ENCODE measurements at places on chromosomes 2 and 18.

DNA sequence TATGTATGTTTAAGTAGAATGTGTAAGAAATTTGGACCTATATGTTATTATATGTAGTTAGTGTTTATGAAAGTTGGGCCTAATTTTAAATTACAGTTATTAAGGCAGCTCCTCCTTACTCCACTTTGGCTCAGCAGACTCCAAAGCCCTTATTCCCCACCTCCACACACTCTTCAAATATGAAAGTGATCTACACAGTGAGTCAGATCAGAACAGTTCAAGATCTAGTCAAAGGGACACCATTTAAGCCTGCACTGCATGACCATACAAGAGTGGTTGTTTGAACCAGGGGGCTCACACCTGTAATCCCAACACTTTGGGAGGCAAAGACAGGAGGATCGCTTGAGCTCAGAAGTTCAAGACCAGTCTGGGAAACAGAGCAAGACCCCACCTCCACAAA is 21.2 kb upstream of the PMAIP1 start:
- H3K36me3 ChIP-seq, result no peaks in the 10 kb centered on the region
- H3K4me1 ChIP-seq, result peaks cover 14% of the 10 kb centered on the region
- H3K27me3 ChIP-seq, result no peaks in the 10 kb centered on the region
- no peak overlapping the region for H3K27ac ChIP-seq

DNA sequence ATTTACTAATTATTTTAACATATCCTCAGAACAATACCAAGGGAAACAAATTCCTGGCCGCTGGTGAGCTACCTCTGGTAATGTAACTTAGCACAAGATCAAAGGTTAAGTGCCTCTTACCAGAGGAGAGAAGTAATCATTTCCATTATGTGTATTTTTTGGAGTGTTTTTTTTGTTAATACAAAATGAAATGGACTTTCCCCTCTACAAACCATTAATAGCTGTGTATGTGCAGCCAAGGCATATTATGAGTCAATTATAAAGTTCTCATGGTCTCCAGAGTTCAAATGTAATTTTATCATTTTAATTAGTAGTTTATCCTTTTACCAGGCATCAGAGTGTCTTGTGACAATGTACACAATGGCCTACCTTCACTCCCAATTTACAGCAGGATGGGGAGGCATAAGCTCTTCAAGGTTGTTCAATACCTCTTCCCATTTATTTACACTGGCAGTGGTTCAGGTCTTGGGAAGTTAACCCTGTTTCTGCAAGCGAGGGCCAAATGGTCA is 242.2 kb downstream of the TGIF1 start:
- no peak for DNase-seq
- H3K36me3 ChIP-seq, result no peaks in the 10 kb centered on the region
- no peaks in the 10 kb centered on the region for H3K27me3 ChIP-seq
- no peak overlapping the region for H3K4me3 ChIP-seq
- H3K27ac ChIP-seq, result no peak overlapping the region

- H3K4me1 ChIP-seq, result no peaks in the 10 kb centered on the region
- H3K4me3 ChIP-seq, result no peak overlapping the region
- no peaks in the 10 kb centered on the region for H3K27me3 ChIP-seq
- no peaks in the 10 kb centered on the region for H3K36me3 ChIP-seq
Measured at GRCh38 chr2:79830501-79830900, 317.6 kb downstream of the CTNNA2 start.

- H3K36me3 ChIP-seq, result no peaks in the 10 kb centered on the region
- H3K27ac ChIP-seq, result no peak overlapping the region
- no peaks in the 10 kb centered on the region for H3K27me3 ChIP-seq
- no peak for DNase-seq
- no peaks in the 10 kb centered on the region for H3K4me1 ChIP-seq
Measured at GRCh38 chr2:78992451-78992806, 33.1 kb upstream of the REG3G start.

- H3K27ac ChIP-seq, result no peak overlapping the region
- H3K4me3 ChIP-seq, result no peak overlapping the region
- H3K27me3 ChIP-seq, result no peaks in the 10 kb centered on the region
- H3K36me3 ChIP-seq, result no peaks in the 10 kb centered on the region
Measured at GRCh38 chr2:104818264-104818663, 35.7 kb upstream of the POU3F3 start.

DNA sequence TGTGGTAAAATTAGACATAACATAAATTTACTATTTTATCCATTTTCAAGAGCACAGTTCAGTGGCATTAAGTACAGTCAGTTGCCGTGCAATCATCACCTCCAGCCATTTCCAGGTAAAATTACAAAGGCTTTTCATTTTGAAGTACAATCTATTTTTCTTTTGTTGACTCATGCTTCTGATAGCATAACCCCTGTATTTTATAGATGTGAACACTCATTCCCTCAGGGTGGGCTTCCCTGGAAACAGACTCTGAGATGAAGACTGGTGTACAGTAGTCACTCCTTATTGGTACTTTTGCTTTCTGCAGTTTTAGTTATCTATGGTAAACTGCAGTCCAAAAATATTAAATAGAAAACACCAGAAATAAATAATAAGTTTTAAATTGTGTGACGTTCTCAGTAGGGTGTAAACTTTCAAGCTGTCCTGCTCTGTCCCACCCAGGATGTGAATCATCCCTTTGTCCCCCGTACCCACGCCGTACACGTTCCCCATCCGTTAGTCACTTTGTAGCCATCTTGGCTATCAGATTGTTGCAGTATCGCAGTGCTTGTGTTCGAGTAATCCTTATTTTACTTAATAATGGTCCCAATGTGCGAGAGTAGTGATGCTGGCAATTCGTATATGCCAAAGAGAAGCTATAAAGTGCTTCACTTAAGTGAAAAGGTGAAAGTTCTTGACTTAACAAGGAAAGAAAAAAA is 41.1 kb upstream of the NAB1 start:
- no peaks in the 10 kb centered on the region for H3K27me3 ChIP-seq
- H3K36me3 ChIP-seq, result no peaks in the 10 kb centered on the region
- no peak overlapping the region for H3K4me3 ChIP-seq
- no peak overlapping the region for H3K27ac ChIP-seq

DNA sequence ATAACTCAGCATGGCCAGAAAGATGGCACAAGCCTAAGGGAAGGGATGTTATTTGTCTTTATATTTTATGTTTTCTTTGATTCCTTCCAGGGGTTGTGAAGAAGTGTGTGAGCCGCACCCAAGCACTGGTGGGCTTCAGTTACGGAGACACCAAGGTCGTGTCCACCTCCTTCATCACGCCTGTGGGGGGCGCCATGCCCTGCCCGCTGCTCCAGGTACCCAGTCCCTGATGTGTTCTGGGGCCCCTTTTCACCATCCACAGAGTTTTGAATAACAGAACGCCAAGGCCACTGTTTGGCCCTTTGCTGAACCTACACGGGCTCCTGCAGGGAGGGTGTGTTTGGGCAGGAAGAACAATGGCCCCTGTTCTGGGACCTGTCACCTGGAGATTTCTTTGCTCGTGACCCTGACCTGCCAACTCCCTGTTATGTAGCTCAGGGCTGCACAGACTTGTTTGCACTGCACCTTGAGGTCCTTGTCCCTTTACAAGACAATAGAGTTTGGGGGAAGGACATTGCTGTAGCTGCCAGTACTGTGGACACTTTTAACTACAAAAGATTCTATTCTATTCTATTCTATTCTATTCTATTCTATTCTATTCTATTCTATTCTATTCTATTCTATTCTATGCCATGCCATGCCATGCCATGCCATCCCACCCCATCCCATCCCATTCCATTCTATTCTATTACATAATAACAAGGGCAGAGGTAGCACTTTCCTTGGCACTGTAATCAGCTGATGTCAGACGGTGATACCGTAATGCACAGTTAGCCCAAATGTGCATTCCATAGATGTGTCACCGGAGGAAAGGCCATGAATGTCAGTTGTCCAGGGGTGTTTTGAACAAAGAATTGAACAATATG is 48.2 kb upstream of the CNGA3 start:
- no peaks in the 10 kb centered on the region for H3K4me1 ChIP-seq
- no peak overlapping the region for H3K4me3 ChIP-seq
- no peaks in the 10 kb centered on the region for H3K36me3 ChIP-seq
- no peak for DNase-seq
- no peak overlapping the region for H3K27ac ChIP-seq

- no peak overlapping the region for H3K27ac ChIP-seq
- no peaks in the 10 kb centered on the region for H3K4me1 ChIP-seq
- H3K36me3 ChIP-seq, result no peaks in the 10 kb centered on the region
- H3K4me3 ChIP-seq, result no peak overlapping the region
Measured at GRCh38 chr2:219736209-219736608, 108.8 kb downstream of the SLC4A3 start.

- no peaks in the 10 kb centered on the region for H3K27me3 ChIP-seq
- no peak overlapping the region for H3K4me3 ChIP-seq
- DNase-seq, result no peak
- no peak overlapping the region for H3K27ac ChIP-seq
Measured at GRCh38 chr2:229566370-229566769, 148.0 kb downstream of the DNER start.

DNA sequence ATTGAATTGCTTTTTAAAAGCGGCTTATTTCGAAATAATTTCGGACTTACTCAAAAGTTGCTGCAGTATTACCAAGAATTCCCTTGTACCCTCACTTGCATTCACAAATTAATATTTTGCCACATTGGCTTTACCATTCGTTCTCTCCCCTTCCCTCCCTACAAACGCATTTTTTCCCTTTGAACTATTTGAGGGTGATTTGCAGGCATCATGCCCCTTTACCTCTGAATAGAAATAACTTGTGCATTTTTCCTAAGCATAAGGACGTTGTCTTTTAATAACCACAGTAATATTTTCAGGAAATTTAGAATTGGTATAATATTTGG is 608 bp downstream of the CCDC138 start:
- H3K36me3 ChIP-seq, result peaks cover 15% of the 10 kb centered on the region
- H3K4me1 ChIP-seq, result peaks cover 13% of the 10 kb centered on the region
- H3K4me3 ChIP-seq, result peak overlapping the region; percentile 95
- H3K27ac ChIP-seq, result peak overlapping the region; percentile 83
- DNase-seq, result no peak

DNA sequence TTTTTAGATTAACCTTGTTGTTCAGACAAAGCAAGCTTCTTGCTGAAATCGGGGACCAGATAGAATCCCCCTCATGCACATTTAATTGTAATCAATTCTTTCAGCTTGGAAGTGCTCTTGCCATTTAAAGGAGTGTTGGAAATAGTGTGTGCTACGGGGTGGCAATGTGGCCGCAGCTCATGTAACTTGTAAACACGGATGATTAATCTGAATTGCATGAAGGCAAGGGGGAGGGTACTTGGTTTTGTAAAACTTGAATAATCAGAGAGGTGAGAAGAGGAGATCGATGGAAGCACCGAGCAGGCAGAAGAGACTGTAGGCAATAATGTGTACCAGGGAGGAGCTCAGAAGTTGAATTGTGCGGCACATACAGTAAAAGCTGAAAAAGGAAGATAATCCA is 273.5 kb downstream of the PTGR3 start:
- H3K4me1 ChIP-seq, result no peaks in the 10 kb centered on the region
- no peaks in the 10 kb centered on the region for H3K36me3 ChIP-seq
- no peak for DNase-seq
- no peaks in the 10 kb centered on the region for H3K27me3 ChIP-seq
- no peak overlapping the region for H3K4me3 ChIP-seq
